Germinal center (tissue), 1 donor: ENCODE measurements at places on chromosomes 2 and 18.

GRCh38 chr18:36899289-36899688 is 70.4 kb downstream of the KIAA1328 start:
- DNase-seq = peak; percentile 17

- no peak for DNase-seq
Measured at GRCh38 chr2:128368437-128369107, 49.9 kb upstream of the HS6ST1 start.

GRCh38 chr2:127007652-127008051 is 99.3 kb downstream of the BIN1 start:
- DNase-seq = no peak

DNA sequence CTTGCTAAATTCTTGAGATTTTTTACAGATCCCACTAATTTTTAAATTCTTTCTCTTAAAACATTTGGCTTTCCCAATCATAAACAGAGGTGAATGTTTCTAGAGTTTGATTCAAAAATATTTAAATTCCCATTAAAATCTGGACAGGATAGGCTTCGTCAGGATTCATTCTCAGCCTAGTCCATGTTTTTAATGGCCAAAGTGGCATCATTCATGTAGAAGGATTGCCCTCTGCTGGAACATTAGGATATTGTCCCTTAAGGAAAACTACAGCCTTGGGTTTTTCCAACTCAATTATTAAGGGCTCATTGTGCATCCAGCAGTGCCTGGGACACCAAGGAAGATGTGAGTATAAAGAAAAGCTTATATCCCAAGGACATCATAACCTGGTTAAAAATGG is 71.7 kb downstream of the TPGS2 start:
- DNase-seq = peak; percentile 30

- no peak for DNase-seq
Measured at GRCh38 chr2:120783969-120784372, 48.3 kb downstream of the GLI2 start.

DNA sequence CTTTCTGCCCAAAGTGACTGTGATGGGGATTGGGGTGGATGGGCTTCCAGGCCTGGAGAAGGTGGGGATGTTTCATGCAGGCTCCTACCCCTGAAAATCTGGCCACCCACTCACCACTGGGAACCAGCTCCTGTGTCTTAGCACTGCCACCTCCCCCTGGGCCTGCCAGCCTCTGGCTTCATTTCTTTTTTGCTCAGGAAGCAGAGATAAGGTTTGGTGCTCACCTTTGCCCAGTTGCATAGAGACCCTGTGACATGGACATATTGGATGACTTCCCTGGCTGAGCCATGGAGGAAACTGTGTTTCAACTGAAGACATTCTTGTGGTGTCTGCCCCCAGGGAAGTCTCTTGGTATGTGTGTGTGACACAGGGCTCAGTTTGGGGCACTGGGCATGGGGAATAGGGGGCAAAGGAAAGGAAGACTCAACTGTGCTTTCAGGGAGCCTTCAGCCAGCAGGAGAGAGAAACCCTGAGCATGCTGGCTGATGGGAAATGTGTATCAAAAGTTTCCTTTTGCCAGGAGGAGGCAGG is 16.7 kb downstream of the CTIF start:
- no peak for DNase-seq

- no peak for DNase-seq
Measured at GRCh38 chr2:14261771-14262170, 370.7 kb upstream of the LRATD1 start.

- DNase-seq = no peak
Measured at GRCh38 chr2:219521066-219521880, 7.0 kb downstream of the ASIC4 start.

- no peak for DNase-seq
Measured at GRCh38 chr2:156343940-156344301, 11.4 kb upstream of the NR4A2 start.

DNA sequence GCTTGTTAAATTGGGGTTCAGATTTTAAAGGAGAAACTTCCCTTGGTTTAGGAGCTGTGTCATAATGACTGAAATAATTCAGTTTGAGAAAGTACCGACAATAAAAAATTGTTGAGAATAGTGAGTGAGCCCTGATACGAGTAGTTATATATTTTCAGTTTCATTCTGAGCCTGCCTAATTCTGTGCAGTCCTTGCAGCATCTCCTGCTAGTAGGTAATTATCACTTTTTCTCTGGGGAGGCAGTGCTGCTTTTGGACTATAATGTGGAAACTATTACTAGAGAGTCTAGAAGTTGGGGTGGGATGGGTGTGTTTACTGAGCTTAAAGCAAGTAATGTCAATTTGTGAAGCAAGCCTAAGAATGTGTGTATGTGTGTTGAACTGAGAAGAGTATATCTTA is 21.7 kb downstream of the ZNF638 start:
- DNase-seq = no peak

- DNase-seq = peak; percentile 16
Measured at GRCh38 chr2:221293949-221294742, 278.0 kb downstream of the EPHA4 start.

DNA sequence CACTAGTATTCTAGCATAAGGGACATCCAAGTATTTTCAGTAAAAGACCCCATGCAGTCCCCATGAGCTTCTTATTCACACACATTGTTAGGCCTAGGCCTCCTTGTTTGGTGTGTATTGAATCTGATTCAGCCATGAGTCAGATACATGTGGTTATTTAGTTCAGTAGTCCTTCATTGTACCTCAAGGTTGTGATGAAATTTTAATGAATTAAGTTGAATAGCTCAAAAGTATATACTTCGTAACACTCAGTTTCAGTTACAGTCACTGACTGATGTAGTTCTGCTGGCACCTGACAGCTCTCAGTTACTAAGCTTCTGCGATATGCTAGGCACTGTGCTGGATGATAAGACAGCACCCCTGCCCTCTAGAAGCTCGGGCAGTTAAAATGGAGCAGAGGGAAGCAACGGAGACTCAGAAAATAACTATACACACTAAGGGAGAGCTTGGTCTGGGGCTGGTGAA is 86.4 kb downstream of the XRCC5 start:
- DNase-seq = no peak

DNA sequence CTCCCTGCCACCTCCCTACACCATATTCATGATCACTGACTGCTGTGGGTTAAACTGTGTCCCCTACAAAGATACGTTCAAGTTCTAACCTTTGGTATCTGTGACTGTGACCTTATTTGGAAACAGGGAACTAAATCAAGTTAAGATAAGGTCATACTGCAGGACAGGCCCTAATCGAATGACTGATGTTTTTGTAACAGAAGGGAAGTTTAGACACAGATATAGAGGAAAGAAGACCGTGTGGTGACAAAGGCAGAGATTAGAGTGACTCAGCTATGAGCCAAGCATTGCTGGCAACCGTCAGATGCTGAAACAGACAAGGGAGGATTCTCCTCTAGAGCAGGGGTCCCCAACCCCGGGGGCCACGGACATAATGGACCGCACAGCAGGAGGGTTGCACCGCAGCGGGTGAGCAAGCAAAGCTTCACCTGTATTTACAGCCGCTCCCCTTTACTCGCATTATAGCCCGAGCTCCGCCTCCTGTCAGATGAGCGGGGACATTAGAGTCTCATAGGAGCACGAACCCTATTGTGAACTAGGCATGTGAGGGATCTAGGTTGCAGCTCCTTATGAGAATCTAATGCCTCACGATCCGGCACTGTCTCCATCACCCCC is 28.9 kb upstream of the RNF152 start:
- no peak for DNase-seq

DNA sequence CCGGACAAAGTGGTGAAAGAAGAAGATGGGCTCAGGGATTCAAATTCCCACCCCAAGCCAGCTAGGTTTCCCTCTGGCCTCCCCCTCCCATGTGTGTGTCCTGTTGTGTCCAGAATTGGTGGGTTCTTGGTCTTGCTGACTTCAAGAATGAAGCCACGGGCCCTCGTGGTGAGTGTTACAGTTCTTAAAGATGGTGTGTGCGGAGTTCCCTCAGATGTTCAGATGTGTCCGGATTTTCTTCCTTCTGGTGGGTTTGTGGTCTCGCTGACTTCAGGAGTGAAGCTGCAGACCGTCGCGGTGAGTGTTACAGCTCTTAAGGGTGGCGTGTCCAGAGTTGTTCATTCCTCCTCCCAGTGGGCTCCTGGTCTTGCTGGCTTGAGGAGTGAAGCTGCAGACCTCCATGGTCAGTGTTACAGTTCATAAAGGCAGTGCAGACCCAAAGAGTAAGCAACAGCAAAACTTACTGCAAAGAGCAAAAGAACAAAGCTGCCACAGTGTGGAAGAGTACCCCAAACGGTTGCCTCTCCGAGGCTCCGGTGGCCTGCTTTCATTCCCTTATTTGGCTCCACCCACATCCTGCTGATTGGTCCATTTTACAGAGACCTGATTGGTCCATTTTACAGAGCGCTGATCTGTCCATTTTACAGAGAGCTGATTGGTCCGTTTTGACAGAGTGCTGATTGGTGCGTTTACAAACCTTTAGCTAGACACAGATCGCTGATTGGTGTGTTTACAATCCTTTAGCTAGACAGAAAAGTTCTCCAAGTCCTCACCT is 37.7 kb upstream of the KLF11 start:
- no peak for DNase-seq

DNA sequence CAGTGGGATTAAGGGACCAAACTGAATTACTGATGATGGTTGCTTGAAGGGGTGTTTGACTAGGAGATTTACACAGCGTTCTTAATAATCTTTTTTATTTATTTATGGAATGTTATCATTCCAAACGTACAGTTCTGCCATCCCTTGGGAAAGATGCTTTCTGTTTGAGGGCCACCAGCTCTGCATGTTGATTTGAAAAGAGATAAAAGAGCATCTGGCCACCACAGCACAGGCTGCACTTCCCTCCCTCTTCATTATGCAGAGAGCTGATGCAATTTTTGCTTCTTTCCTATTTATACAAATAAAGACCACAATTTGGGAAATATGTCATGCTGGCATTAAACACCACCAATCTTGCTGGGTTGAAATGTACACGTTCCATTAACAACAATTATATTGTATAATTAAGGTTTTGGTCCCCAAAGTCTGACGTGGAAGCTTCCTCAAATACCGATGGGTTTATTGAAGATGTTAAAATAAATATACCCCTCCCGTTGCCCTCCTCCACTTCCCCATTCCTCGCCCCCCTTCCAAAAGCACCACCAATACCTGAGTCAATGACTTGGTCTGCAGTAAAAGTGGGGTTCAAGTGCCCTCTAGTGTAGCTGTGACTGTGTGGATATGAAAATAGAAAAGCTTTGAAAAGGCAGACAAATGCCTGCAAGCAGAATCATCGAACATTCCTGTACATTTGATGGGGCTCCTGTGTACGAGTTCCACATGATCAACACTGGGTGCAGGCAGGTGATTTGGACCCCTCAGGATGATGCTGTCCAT is 211.9 kb downstream of the HRH4 start:
- DNase-seq = no peak

- no peak for DNase-seq
Measured at GRCh38 chr2:174630107-174630506, 32.5 kb upstream of the WIPF1 start.

- no peak for DNase-seq
Measured at GRCh38 chr2:203800783-203801182, 66.8 kb upstream of the CTLA4 start.

DNA sequence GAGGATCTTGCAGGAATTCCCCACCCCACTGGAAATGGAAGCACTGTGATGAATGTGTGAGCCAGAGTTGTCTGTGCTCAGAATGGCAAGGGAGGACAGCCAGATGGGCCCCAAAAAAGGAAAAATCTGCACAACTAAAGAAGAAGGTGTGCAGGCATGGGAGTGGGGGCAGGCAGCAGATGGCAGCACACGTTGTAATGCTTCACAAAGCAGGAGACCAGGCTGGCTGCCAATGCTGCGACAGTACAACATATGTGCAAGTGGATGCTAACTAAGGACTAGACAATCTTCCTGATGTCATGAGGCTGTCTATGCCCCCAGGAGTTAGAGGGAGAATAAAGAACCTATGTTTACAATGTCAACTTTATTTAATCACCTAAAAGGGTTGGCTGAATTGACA is 27.2 kb downstream of the ST6GAL2 start:
- DNase-seq = no peak

GRCh38 chr2:13091861-13092378 is 375.2 kb downstream of the TRIB2 start:
- DNase-seq = no peak

DNA sequence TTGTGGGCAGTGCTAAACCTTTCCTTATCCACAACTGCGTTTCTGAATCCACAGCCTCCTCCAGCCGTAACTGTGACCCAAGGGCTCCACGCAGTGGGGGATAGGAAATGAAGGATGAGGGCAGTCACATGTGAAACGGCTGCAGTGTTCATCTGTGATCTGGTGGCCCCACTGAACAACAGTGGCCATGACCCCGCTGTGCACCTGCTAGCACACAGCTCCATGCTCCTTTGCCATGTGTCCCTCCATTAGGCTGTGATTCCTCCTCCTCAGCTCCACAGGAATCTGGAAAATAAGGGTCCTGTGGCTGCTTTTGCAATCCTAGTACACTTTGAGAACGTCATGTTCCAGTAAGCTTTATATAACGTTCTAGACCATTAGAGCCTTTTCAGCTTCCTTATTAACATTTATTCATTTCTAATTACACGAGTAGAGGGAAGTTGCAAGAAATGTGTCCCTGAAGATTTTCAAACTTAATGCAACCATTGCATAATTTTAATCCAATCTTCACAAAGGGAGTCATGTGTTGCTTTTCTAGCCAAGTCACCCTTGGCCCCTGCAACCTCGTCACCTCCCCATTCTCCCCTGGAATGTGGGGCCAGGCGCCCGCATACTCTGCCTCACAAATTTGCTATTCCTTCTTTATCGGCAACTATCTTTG is 7.1 kb upstream of the NAPG start:
- no peak for DNase-seq

DNA sequence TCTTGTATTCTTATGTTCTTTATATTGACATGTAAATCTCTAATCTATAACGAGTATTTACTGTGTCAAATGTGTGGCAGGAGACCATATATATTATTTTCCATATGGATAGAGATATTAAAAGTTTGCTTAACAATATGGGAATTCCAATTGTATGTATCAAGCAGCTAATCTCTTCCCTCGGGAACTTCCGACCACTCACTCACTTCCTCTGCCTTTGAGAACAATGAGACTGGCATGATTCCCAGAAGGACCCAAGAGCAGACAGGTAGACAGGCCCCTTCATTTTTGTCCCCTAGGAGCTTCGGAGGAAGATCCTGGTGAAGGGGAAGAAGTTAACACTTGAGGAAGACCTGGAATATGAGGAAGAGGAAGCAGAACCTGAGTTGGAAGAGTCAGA is 24.1 kb downstream of the PLCD4 start:
- no peak for DNase-seq

DNA sequence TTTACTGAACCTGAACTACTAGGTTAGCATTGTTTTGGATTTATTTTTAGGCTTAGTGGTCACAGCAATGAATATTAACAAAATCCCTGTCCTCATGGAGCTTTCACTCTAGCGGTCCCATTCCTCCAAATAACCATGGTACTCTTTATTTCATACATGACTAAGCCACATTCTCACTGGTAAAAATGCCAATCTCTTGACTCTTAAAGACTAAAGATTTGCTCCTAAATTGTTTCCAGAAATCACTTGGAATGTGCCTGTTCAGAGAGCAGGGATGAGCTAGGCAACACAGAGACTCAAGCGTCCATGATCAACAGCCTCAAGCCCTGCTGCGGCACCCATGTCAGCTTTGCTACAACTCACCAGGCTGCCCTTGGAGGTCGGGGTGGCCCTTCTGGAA is 13.5 kb downstream of the LMAN1 start:
- DNase-seq = no peak

- no peak for DNase-seq
Measured at GRCh38 chr2:216829533-216829932, 30.3 kb downstream of the TNP1 start.
